ENCODE measurements at places on chromosomes 1 and 21.

DNA sequence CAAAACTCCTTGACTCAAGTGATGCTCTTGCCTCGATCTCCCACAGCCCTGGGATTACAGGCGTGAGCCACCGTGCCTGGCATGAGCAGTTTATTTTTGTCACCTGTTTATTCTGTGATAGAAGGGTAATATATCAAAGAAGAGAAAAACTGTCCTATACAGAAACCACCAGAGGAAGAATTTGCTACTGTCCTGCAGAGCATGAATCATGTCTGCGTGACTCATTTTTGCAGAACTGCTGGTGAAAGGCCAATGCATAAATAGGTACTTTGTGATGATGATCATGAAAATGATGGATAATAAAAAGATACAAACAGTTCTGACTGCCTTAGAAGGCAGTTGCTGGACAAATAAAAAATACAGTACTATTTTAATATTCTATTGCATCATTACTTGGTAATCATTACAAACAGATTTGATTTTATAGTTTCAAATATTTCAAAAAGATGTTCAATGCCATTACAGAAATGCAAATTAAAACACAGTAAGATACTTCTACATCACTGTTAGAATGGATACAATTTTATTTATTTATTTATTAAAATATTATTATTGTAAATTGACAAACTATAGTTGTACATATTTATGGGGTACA, 26.5 kb downstream of the RIPPLY3 start:
- no peak for DNase-seq

- DNase-seq, result no peak
Measured at GRCh38 chr1:151478140-151478812, 19.0 kb upstream of the POGZ start.

GRCh38 chr1:56570924-56571372, 8.4 kb downstream of the PLPP3 start:
- DNase-seq, result no peak

- no peak for DNase-seq
Measured at GRCh38 chr21:21051109-21052055, 53.2 kb downstream of the NCAM2 start.

GRCh38 chr1:28592321-28593071, 431 bp downstream of the RAB42 start:
- no peak for DNase-seq

DNA sequence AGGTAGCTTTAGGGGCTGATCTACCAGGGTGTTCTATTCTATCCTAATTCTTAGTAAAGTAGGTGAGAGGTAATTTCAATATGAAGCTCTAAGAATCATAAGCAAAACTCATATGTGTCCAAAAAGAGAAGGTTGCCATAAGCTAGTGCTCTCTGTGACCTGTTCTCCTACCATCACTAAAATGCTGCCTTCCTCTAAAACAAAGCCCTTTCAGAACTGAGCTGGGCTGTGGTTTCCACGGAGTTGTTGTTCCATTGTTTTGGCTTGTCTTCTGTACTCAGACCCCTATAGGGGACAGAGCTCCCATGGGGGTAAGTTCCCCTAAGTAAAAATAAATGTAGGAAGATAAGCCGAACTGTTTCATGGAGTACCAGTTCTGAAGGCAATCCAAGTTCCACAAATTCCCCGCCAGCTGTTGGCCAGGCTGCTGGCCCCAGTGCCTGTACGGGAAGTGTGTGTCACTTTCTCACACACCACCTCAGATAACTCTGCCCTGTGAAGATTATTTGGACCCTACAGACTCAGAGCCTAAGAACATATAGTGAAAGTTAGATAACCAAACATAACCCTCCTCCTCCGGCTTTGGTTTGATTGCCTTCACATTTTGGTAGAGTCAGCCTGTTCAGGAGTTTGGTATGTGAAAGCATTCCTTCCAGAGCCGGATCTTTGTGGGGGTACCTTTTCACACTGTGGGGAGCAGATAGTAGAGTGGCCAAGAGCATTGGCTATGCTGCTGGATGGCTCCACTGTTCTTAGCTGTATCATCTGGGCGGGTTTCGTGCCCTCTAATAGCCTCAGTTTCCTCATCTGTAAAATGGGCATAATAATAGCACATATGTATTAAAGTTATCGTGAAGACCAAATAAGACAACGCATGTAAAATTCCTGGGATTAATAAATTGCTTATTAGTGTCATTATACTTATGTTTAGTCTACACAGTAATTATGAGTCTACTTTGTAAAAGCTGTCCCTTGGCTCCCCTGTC, 10.8 kb downstream of the DPT start:
- no peak for DNase-seq

DNA sequence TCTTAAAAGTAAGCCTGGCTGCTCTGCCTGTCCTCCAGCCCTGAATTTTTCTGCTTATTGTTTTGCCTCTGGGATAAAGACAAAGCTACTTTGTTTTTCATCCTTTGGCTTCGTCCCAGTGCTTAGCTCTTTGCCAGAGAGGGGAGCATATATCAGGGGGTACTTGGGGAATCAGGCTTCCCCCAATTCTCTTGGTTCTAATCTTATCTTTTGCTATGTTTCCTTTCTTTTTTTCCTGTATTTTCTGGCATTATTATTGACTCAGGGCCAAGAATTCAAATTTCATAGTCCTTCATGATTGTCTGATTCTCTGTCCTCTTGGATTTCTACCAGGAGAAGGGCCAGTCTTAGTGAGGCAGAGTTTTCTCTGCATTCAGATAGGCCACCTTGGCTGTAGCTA, 51.2 kb downstream of the GIPC2 start:
- DNase-seq, result no peak

- no peak for DNase-seq
Measured at GRCh38 chr1:45314266-45314665, 12.4 kb upstream of the HPDL start.

DNA sequence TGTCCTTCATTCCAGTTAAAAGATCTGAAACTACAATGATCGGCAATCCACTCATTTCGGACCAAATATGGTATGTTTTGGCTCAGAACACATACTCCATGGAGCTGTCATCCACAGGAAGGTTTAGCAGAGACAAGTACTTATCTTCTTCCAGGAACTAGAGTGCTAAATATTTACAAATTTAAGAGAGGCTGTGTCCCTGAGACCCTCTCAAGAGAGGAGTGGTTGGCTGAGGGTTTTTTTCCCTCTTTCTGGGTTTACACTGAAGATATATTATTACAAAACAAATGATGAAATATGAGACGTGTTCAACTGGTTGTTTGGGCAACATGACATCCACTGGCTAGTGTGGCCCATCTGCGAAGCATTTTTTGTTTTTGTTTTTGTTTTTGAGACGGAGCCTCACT, 25.9 kb upstream of the NID1 start:
- no peak for DNase-seq

DNA sequence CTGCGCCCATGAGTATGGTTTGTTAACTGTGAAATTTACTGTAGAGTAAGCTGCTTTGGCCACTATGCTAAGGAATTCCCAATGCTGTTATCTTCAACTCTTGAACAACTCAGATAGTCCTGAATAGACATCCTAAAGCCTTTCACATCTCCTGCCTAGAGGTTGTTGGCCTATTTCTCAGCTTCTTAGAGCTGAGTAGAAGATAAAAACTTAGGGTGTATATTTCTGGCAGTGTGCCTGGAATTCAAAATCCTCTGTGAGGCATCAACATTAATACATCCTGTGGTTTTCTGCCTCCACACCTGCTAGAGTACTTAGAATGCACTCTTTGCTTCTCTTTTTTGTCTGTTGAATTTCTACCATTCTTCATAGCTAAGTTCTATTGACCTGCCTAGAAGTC, 45.8 kb upstream of the RC3H1 start:
- DNase-seq, result no peak

GRCh38 chr21:14492931-14493330, 53.2 kb downstream of the SAMSN1 start:
- no peak for DNase-seq

DNA sequence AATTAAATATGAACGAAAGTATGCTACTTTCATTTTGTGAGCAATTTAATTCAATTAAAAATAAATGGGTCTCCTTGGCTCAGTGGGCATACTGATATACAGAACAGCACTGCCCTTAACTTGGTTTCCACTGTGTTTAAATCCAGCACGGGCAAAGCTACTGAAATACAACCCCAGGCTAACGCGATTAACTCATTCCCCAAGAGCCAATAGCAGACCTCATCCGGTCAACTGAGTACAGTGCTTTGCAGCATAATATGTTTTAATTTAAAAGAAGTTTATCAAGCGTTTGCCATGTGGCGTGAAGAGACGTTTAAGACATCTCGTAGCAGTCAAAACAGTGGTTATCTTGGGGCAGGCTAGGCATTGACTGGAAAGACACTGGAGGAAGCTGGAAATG, 118.6 kb downstream of the PROX1 start:
- DNase-seq, result no peak

DNA sequence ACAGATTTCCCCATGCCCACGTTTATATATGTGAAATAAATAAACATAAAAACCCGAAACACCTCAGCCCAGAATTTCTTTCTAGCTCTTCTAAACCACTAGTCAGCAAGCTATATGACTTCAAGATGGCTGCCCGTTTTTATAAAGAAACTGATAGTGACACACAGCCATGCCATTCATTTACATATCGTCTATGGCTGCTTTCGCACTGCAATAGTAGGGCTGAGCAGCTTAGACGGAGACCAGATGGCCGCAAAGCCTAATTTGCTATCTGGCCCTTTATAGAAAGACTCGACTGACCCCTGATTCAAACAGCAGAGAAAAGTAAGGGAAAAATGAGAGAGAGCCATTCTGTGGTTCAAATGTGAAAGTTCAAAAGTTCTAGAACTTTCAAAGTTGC, 45.7 kb upstream of the FMN2 start:
- no peak for DNase-seq

DNA sequence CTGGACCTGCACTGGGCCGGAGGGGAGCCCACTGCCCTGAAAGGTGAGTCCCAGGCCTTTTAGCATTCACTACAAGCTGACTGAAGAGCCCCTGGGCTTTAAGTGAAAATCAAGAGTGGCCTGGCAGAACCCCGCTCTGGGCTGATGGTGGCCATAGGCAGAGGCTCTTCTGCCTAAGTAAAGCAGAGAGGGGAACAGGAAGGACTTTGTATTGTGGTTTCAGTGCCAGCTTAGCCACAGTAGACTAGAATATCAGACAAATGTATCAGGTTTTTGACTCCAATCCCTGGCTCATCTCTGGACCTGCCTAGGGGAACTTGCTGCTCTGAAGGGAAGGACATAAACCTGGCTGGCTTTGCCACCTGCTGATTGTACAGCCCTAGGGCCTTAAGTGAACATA, 10.2 kb upstream of the HENMT1 start:
- DNase-seq, result no peak

- DNase-seq, result no peak
Measured at GRCh38 chr1:156213644-156213966, 798 bp downstream of the PMF1 start.

GRCh38 chr1:204514828-204515227, 1.4 kb upstream of the MDM4 start:
- no peak for DNase-seq

DNA sequence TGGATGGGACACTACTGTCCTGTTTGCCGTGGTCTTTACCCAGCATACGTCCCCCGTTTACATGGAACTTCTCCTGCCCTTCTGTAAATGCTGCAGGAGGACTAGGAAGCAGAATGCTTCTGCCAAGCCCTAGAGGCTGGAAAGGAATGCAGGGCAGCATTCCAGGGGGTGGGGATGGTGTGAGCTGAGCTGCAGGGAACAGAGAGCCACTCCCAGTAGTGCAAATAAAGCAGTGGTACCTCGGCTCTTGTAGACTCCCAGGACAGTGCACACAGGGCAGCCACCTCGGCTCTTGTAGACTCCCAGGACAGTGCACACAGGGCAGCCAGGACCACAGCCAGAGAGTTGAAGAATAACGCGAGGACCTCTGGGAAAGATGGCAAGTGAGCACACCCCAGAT, 35.4 kb downstream of the PTPRU start:
- no peak for DNase-seq

GRCh38 chr1:51235673-51236530, at the start of gene RNF11:
Gene RNF11 (plus strand): TSS chr1:51236273. CDS start chr1:51236757, 484 bp downstream.
- peak; percentile 84 for DNase-seq

DNA sequence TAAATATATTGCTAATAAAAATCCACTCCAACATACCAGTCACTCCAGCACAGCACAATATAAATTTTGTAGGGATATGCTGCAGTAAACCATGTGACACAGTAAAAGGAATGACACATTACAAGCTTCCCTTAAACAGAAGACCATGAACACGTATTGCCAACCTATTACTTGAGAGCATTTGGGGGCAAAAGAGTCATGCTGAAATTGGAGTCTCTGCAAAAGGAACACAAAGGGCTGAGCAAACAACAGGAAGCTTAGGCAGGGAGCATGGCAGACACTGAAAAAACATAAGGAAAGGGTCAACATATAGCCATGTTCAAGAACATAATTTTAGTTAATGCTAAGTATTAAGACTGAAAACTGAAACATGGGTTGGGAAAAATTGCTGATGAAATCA, 214.5 kb downstream of the SMYD3 start:
- no peak for DNase-seq

DNA sequence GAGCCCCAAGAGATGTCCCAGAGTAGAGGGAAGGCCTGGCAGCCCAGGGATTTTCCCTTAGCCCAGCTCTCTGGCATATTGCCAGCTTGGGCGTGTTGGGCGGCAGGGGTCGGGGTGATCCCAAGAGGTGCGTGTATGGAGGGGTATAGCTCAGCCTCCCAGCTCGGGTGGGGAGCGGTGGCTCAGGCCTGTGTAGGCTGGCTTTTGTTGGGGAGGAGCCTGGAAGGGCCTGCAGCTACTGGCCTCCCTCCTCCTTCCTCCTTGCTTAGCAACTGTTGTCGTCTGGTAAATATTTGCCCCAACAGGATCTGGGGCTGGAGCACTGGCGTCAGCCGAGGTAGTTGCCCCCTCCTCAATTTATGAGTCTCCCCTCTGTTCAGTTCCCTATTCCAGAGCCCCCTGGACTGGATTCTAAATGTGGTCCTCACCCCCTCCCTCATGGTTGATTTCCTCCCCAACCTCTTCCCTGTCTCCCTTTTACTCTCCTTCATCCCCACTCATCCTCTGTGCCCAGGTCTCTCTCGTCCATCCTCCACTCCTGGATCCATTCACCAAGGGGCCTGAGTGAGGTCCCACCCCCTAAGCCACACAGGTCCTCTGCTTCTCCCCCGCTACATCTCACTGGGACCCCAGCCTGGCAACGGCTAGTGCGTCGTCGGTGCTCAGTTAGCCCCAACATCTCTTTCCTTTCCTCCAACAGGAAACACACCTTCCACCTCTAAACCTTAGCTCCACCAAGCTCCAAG, 10.3 kb upstream of the LMNA start:
- peak; percentile 50 for DNase-seq

- DNase-seq, result no peak
Measured at GRCh38 chr1:20730690-20731056, 1.8 kb downstream of the SH2D5 start.

DNA sequence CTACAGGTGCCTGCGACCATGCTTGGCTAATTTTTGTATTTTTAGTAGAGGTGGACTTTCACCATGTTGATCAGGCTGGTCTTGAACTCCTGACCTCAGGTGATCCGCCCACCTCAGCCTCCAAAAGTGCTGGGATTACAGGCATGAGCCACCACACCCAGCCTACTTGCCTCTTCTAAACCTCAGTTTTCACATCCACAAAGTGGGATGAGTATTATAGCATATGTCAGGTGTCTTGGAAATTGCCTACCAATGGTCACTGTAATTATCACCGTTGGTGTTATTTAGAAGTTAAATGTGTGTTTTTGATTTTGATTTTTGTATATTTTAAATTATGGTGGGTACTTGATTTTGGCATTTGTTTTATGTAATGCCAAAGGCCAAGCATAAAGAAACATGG, 36.7 kb downstream of the SLC44A3 start:
- DNase-seq, result no peak

Measured in activated T-helper 1 cell treated with anti-CD3 and anti-CD28 coated beads, Interleukin-2, amount 50 U/mL, for 16 hours (primary cell).